ENCODE measurements at places on chromosomes 12 and 14. TPM values are rescaled to one million over a fixed set of nuclear protein-coding genes. Genes with fewer than 3 reads are reported as not detected.

EPYC gene
- total RNA-seq, result not detected

KRT8 gene
- total RNA-seq, result 0.57 TPM

INHBE gene
- total RNA-seq, result not detected

STON2 gene
- total RNA-seq, result 1.1 TPM

KLHL33 gene
- total RNA-seq, result 0.15 TPM

GYS2 gene
- total RNA-seq, result not detected

SERPINA12 gene
- total RNA-seq, result not detected

KRT77 gene
- total RNA-seq, result not detected

C12orf56 gene
- not detected for total RNA-seq

FBRSL1 gene
- total RNA-seq, result 51.1 TPM

CLEC4A gene
- not detected for total RNA-seq

RIPK3 gene
- total RNA-seq, result 41.4 TPM

SYCP3 gene
- 0.35 TPM for total RNA-seq

SLC22A17 gene
- total RNA-seq, result 3.0 TPM

MYF5 gene
- total RNA-seq, result not detected

RND1 gene
- total RNA-seq, result 1.1 TPM

NKX2-1 gene
- total RNA-seq, result not detected

PPP4R4 gene
- 3.7 TPM for total RNA-seq

RNASE1 gene
- total RNA-seq, result not detected

TMEM132D gene
- not detected for total RNA-seq

LRCOL1 gene
- not detected for total RNA-seq

NEMP1 gene
- 50.2 TPM for total RNA-seq

GPR162 gene
- 0.25 TPM for total RNA-seq

FBLN5 gene
- 4.1 TPM for total RNA-seq

SLC17A8 gene
- total RNA-seq, result not detected

KRT5 gene
- not detected for total RNA-seq

ZDHHC22 gene
- total RNA-seq, result not detected

RASAL1 gene
- 0.40 TPM for total RNA-seq

SLC41A2 gene
- 2.4 TPM for total RNA-seq

DNAI7 gene
- total RNA-seq, result not detected

CCDC175 gene
- not detected for total RNA-seq

OVCH1 gene
- total RNA-seq, result not detected

MFAP5 gene
- not detected for total RNA-seq

SERPINA9 gene
- not detected for total RNA-seq

TRHDE gene
- total RNA-seq, result not detected

MMP14 gene
- total RNA-seq, result 1.8 TPM

NAV3 gene
- total RNA-seq, result not detected

FCF1 gene
- total RNA-seq, result 81.9 TPM

NID2 gene
- total RNA-seq, result 0.30 TPM

OR4E2 gene
- total RNA-seq, result not detected
